ENCODE measurements at places on chromosomes 1 and 21.

GRCh38 chr21:29403301-29403700, 104.6 kb downstream of the BACH1 start:
- DNase-seq = peak; percentile 75

DNA sequence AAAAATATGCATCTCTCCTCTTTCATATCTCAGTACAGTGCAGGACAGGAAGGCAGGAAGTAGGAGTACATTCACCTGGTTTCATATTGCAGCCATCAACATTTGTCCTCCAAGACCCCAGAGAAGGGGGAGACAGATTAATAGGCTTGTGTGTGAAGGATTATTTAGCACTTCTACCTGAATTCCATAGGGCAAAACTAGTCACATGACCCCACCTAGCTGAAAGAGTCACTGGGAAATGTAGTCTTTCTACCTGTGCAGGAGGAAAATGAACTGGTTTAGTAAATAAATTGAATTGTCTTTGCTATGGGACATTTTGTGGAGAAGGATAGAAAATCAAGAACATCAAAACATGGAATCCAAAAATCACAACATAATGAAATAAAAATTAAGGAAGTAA, 13.9 kb upstream of the TRIM33 start:
- DNase-seq = no peak

DNA sequence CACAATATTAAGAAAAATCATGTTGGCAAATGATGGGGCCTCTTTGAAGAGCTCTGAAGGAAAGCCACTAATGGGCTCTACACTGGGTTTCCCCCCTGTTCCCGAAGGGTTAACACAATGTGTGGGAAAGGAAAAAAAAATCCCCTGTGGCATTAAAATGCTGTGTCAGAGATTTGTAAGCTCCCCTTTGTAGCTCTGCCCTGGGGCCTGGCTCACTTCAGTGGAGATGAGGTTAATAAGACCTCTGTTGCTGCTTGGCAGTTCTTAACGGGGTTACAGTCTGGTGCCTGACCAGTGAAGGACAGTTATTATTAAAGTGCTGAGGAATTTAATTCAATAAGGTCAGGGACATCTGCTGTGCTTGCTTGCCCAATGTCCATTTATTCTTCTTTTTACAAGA, 129.7 kb upstream of the UBE2U start:
- peak; percentile 81 for DNase-seq

DNA sequence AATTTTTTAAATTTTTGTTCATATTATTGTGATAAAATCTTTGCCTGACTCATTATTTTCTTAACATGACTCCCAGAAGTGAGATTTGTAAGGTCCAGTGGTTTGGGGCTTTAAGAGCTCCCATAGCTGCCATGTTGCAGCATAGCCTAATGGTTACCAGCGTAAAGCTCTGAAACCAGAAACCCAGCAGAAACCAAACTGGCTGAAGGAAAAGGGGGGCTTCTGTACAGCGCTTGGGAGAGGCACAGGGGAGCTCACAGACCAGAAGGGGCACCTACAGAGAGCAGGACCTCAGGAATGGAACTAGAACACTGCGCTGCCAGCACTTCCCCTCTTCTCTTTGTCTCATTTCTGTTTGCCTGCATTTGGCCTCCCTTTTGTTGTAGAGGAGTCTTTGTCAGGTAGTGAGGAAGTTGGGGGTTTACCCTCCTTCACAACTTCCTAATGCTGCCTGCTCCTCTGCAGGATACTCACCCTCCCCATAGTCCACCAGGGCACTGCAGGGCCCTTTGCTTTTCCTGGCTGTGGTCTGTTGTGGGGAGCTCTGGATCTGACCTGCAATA, 2.6 kb upstream of the PYCR2 start:
- no peak for DNase-seq

GRCh38 chr1:3313576-3313950, 140.9 kb upstream of the ARHGEF16 start:
- peak; percentile 90 for DNase-seq

DNA sequence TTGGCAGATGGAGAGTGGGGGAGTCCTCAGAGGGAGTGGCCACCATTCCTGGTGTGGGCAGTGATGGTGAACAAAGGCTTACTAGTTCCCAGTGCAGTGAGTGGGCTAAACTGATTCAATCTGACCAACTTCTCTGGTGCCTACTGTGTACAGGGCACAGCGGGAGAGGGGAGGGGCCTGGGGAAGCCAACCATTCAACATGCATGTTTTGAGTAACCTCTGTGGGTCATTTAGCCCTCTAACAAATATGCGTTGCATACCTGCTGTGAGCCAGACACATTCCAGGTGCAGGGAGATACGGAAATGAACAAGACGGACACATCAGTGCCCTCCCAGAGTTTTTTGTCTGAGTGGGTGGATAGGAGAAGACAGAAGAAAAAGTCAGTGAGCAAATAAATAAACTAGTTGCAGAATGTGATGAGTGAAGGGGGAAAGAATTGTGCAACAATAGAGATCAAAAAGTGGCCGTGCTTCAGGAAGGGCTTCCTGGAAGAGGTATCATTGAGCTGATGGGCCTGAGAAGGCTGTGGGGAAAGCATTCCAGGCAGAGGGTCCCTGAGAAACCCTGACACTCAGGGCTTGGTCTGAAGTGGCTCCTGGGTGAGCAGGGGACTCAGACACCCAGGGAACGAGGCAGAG, 78.8 kb downstream of the EPHB2 start:
- DNase-seq = no peak

- DNase-seq = peak; percentile 19
These were observed 28.5 kb upstream of the PTGS2 start for GRCh38 chr1:186708694-186709097.

DNA sequence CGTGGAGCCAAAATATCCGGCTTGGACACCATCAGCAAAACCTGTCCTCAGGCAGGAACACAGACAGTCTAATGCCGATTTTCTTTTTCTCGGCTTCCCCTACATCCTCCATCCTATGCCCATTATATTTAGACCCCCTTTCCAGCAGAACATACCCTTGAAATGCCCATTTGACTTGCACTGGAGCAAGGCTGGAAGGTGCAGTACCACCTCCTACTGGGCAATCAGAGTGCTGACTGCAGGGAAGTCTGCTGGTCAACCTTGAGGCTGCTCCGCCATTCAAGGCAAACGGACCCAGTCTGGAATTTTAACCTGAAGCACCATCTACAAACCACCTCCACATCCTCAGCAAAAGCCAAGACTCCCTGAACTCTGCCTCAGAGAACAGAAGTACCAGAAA, 79.5 kb downstream of the TIAM1 start:
- DNase-seq = no peak

- DNase-seq = no peak
These were observed 139.5 kb downstream of the GRIK3 start for GRCh38 chr1:36894824-36895223.

GRCh38 chr1:22978299-22978698, 5.6 kb upstream of the LACTBL1 start:
- no peak for DNase-seq

Measured in fibroblast of gingiva (primary cell).